GM12865 (cell line): ENCODE measurements at places on chromosomes 4 and X.

DNA sequence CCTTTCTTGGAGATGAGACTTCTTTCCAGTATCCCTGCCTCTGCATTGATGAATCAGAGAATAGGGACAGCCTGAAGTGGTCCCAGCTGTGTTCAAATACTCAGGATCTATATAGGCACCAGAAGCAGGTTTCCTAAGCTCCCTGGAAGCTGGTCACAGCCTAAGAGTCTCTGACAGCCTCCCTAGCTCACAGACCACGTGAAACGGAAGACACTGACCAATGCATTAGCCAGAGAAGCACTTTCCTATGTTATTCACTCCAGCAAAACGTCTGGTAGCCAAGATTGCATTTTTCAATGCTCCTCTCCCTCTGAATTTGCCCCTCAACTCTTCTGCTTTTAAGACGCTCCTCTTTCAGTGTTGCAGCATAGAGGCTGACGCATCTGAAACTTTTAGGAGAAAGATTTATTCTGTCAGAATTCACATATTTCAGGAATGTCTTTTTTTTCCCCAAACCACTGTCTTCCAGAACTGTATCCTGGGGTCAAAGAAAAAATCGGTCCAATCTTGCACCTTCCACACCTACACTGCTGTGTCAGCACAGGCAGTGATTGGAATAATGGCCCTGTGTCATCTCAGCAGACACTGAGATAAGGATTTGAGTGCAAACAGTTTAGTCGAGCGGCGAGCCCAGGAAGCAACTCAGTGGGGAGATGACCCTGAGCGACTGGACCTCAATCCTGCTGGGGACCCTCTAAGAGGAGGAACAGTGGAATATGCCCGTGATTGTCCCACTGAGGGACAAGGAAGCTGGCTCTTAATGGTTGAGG, 109.4 kb downstream of the SMIM20 start:
- DNase-seq = no peak

- peak; percentile 7 for DNase-seq
Measured at GRCh38 chrX:53287493-53288138, 6.2 kb upstream of the IQSEC2 start.

GRCh38 chr4:68630371-68630770, 40.1 kb downstream of the UGT2B15 start:
- DNase-seq = no peak

- DNase-seq = no peak
Measured at GRCh38 chrX:3728454-3728853, 15.0 kb upstream of the PRKX start.

DNA sequence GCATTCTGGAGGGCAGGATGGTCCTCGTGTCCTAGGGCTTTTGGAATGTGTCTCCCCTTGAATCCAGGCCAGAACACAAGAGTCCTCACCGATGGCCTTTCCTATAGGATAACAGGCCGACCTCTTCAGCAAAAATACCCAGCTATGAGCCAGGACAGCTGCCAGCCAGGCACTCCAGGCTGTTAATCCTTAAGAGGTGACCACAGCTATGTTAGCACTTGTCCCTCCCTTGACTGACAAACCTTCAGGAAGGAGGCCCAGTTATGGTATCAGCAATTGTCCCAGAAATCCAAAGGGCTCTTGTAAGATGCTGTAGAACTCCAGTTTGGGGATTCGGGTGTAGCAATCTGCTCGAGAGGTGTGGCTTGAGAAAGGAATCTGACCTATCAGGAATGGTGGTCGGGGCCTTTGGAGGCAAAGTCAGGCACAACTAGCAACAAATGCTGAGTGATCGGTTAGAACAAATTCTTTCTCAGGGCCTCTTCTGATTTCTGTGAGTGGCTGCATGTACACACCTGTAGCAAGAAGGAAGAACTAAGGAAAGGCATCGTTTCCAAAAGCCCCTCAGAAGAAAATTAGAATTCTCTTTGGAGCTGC, 54.6 kb downstream of the PTCHD1 start:
- DNase-seq = no peak
